ENCODE measurements at places on chromosomes 2 and 18. TPM values are rescaled to one million over a fixed set of nuclear protein-coding genes. Genes with fewer than 3 reads are reported as not detected.

DNA sequence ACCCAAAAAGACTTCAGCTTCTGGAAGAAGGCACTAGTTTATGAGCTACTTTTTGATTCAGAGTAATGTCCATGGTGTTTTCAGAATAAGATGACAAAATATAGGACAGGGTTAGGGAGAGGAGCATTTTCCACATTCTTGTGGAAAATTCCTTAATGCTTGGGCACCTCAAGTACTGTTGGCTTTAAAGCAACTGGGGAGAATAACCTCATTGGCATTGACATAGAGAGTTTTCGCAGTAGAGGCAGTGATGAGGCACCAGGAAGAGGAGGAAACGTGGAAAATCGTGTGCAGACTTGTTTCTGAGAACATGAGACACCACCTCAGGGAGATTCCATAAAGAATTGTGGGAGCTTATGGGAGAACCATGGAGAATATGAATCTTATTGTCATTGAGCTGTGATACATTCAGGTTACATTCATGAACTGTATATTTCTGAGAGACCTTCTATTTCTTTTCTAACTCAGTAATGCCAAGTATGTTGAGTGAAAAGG, 929.0 kb upstream of the NRXN1 start:
- peak; percentile 73 for DNase-seq

DNA sequence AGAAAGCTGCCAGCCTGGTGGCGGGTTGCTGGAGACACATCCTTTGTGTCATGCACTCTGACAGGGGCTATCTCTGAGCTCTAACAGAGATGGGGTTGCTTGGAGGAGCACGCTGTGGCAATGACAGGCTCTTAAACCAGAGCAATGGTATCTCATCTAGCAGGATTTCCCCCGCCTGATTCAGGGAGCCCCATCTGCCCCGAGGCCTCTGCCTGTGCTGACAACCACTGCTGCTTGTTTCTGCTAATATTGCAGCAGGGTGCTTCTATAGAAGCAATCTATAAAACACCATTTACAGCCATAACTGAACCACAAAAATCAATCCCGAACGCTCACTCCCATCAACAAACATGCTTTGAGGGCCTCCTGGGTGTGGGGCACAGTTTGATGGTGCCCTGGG, 12.8 kb upstream of the DNPEP start:
- no peak for DNase-seq

- DNase-seq, result no peak
Measured at GRCh38 chr18:27921392-27921791, 255.5 kb downstream of the CDH2 start.

GRCh38 chr2:239264838-239265651, 135.8 kb downstream of the HDAC4 start:
- peak; percentile 70 for DNase-seq

DNA sequence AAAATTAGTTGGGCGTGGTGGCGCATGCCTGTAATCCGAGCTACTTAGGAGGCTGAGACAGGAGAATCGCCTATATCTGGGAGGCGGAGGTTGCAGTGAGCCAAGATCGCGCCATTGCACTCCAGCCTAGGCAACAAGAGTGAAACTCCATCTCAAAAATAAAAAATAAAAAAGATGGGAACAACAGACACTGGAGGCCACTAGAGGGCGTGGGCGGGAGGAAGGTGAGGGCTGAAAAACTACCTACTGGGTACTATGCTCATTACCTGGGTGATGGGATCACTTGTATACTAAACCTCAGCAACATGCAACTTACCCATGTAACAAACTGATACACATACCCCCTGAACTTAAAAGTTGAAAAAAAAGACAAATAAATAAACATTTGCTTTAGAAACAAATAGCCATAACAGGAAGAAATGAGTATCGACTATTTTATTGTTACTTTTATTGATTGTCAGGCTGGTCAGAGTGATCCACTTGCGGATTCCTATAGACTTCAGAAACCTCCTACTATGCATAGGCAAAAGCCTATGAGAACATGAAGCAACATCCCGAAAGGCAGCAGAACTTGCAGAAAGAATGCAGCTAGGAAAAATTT, 61.0 kb downstream of the TMEM163 start:
- DNase-seq, result peak; percentile 7

- DNase-seq, result no peak
Measured at GRCh38 chr2:46119453-46119852, 177.8 kb upstream of the EPAS1 start.

- no peak for DNase-seq
Measured at GRCh38 chr2:215981115-215981514, 32.2 kb downstream of the MREG start.

GRCh38 chr18:76985951-76986236, 146.7 kb downstream of the MBP start:
- no peak for DNase-seq

HJURP gene
- under 0.01 TPM for total RNA-seq

BUB1 gene
- 1.3 TPM for total RNA-seq

POTEC gene
- total RNA-seq, result under 0.01 TPM

GPD2 gene
- total RNA-seq, result 52.1 TPM

CGREF1 gene
- total RNA-seq, result 0.53 TPM
